A549 treated with DMSO at 1 μM for 4 hours (cell line): ENCODE measurements at places on chromosomes 11 and 22. TPM values are rescaled to one million over a fixed set of nuclear protein-coding genes. Genes with fewer than 3 reads are reported as not detected.

NCR3LG1 gene
- 2.3 to 3.7 TPM (median 3.3 TPM) in 5 replicates for total RNA-seq

DMC1 gene
- total RNA-seq: 2.8 to 5.0 TPM (median 3.5 TPM) in 5 replicates

RIMBP3C gene
- 0.13 to 0.39 TPM (median 0.23 TPM) in 5 replicates for total RNA-seq

ARHGAP1 gene
- 56.6 to 66.4 TPM (median 59.9 TPM) in 5 replicates for total RNA-seq

OR51B2 gene
- total RNA-seq: not detected in 5 replicates

RAB3IL1 gene
- 9.9 to 13.9 TPM (median 10.2 TPM) in 5 replicates for total RNA-seq

PLEKHA7 gene
- total RNA-seq: 15.7 to 19.6 TPM (median 17.5 TPM) in 5 replicates

ACR gene
- 0.06 TPM in 2 of 5 replicates, not detected in the others for total RNA-seq

IGSF22 gene
- not detected in 5 replicates for total RNA-seq

SCN2B gene
- total RNA-seq: not detected in 5 replicates

C11orf86 gene
- total RNA-seq: 28.5 to 55.5 TPM (median 43.6 TPM) in 5 replicates

OR52N4 gene
- not detected in 5 replicates for total RNA-seq

PRCP gene
- 46.4 to 55.5 TPM (median 51.1 TPM) in 5 replicates for total RNA-seq

MS4A3 gene
- not detected in 5 replicates for total RNA-seq

UBQLNL gene
- 0.03 TPM in 2 of 5 replicates, not detected in the others for total RNA-seq

AP1B1 gene
- total RNA-seq: 25.3 to 31.1 TPM (median 27.5 TPM) in 5 replicates

FADS1 gene
- 126 to 169 TPM (median 143 TPM) in 5 replicates for total RNA-seq

IL17RA gene
- 5.1 to 7.8 TPM (median 7.0 TPM) in 5 replicates for total RNA-seq

APOL5 gene
- total RNA-seq: not detected in 5 replicates

DNAJB7 gene
- total RNA-seq: not detected in 5 replicates
